Effector memory CD4-positive, alpha-beta T cell (primary cell): ENCODE measurements at places on chromosomes 7 and 10.

DNA sequence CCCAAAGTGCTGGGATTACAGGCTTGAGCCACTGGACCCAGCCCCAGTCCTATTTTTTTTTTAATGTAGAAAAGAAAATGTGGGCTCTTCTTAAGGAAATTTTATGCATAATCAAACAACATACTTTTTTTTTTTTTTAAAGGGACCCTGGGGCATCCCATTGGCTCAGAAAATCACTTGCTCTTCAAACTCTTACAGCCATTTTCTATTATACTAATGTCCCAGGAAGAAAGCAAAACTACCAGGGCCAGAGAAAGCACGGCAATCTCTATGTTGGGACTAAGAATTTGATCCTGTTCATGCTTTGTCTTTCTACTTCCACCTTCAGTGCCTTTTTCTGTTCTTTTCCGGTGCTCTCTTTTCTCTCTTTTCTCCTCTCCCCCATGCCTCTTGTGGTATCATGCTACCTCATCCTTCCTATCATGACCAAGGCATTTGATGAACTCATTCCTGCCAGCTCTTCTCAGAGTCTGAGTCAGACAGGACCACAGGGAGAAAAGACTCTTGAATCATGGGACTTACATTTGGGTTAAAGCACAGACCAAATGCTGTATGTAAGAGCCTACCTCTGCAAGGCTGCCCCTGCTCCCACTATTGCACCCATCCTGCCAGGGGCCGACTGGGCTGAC, 76.4 kb upstream of the CCNY start:
- DNase-seq, result no peak

- no peak for DNase-seq
These were observed 140.9 kb downstream of the BTAF1 start for GRCh38 chr10:92064506-92064905.

DNA sequence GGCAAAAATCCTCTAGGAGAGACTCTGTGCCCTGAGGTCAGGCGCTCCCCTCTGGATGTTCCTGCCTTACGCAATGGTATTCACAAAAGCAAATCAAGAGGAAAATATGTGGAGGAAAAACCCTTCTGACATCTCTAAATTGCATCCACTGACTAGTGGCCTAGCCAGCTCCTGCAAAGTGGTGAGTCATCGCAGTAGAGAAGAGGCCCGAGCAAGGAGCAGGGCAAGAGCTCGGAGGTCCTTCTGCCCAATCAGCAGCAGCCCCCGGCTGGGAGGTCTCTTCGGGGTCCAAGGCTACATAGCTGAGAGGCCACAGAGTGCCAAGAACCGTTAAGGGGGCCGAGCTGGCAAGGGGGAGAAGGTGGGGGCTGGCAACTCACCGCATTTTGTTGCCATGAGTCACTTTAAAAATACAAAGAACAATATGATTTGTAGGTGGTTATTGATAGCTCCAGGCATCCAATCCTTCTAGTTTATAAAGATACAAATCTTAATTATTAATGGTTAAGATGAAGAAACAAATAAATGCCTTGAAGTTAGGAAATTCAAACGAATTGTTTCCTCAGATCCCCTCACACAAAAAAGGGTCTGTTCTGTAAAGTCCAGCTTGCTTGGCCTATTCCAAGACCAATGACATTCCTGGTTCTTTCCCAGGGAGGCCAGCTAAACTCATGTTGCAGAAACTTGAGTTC, 161.6 kb downstream of the PKD1L1 start:
- DNase-seq, result no peak

GRCh38 chr7:50262446-50262845, 42.1 kb upstream of the IKZF1 start:
- no peak for DNase-seq

GRCh38 chr7:20330239-20330927, at the start of gene ITGB8:
ITGB8 (plus strand) TSS chr7:20330900; CDS start chr7:20331807, 907 bp downstream.
- no peak for DNase-seq

GRCh38 chr10:6232846-6233724, 30.4 kb downstream of the PFKFB3 start:
- DNase-seq, result no peak

DNA sequence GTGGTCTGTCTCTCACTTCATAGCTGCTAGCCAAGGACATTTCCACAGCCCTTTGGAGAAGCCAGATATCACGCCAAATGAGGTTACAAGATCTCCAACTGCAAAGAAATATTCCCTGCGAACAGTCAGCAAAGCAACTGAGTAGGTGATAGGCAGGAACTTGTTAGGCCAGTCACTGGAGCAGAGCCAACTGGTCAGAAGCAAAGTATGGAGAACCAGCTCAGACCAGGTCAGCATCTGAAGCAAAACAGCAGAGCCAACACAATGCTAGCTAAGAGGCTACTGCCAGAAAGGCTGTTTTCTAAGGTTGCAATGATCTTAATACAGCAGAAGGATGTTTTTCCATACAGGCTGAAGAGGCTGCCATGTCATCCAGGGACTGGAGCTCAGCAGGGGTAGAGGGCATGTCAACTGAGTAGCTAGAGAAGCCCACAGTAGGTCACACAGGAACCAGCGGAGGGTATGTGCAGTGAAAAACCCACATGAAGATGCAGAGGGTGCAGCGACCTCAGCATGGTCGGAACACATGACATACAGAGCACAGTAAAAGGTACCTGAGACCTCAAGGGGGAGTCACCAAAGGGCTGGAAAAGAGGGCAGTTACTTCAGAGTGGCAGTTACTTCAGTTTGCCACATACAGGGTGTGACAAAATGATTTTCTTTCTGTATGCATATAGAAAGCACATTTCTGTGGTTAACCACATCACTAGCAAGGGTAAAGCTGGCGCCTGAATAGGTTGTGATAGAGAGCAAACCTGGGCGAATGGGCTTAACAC, 8.9 kb downstream of the SEC31B start:
- peak; percentile 39 for DNase-seq

DNA sequence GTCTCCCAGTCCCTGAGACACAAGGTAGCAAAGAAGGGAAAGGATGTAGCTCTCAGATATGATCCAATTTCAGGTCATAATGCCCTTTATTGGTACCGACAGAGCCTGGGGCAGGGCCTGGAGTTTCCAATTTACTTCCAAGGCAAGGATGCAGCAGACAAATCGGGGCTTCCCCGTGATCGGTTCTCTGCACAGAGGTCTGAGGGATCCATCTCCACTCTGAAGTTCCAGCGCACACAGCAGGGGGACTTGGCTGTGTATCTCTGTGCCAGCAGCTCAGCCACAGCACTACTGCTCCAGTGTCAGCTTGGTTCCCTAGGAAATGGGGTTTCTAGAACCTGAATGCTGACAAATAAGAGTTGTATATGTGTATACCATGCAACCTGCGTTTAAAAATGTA, 74.6 kb upstream of the PRSS58 start:
- no peak for DNase-seq

DNA sequence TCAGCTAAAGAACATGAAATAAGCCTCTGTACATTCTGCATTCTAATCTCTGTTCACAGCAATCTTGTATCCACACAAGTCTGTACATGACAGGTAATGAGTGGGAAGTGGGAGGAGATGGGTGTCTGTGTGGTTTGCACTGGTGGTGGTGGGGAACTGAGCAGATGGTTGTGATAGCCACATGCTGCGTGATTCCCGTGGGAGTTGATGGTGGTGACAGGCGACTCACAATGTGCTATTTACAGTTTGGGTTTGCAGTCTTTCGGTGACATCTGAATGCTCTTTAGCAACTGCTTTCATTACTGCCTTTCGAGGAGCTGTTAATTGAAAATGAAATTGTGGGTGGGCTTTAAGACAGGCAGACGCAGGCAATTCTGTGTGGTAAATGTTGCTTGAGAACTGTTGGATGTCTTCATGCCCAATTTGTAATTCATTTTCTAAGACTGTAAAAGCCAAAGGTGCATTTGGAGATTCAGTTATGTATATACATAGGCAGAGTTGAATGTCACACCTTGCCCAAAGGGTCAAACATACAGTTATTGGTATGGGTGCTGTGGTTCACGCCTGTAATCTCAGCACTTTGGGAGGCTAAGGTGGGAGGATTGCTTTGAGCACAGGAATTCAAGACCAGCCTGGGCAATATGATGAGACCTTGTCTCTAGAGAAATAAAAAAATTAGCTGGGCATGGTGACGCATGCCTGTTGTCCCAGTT, 308.2 kb downstream of the AUTS2 start:
- no peak for DNase-seq

DNA sequence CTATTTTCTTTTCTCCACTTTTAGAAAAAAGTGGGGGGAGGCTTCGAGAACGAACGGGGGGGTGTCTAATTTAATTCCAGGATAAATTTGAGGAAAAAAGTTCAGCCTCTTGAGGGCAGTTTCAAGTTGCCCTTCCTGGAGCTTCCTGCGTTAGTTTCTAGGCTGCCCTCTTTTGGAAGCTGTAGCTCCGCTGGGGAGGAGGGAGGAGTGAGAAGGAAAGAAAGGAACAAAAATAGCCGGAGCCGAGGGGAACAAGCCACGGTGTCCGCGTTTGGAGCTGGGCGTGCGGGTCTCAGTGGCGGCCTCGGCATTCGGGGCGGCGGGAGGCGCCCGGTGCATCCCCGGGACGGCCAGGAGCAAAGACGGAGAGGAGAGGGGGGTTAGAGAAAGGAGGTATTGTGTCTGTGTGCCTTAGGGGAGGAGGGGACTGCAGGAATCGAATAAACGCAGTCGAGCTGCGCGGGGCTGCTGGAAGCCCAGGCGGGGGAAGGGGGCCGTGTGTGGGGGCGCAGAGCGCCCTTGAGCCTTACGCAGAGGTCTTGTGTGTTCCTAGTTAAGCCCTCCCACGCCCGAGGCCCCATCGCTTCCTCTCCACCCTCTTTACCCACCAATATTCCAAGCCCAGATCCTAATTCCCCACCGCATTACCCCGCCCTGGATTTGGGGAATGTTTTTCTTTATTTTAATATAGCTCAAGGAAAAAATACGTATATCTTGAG, 2.0 kb upstream of the TNRC18 start:
- DNase-seq, result no peak

GRCh38 chr10:114767986-114768821, 53.4 kb upstream of the FHIP2A start:
- no peak for DNase-seq

GRCh38 chr7:122790591-122790990, 87.9 kb upstream of the RNF148 start:
- DNase-seq, result no peak

DNA sequence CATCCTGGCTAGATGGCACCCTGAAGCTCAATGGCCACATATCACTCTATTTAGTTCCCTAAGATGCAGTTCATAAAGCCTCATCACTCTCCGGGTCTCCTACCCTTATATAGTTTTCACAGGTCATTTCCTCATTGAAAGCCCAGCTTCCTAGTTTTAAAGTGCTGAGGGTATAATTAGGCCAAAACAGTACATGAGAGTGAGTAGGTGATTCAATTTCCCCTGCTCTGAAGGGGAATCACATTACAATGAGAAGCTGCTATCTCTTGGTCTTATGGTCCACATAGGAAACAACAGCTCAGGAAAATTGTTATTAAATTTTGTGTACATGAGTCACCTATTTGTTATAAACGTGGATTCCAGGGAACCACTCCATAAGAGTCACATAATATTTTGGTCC, 162.0 kb downstream of the SEMA3E start:
- no peak for DNase-seq

DNA sequence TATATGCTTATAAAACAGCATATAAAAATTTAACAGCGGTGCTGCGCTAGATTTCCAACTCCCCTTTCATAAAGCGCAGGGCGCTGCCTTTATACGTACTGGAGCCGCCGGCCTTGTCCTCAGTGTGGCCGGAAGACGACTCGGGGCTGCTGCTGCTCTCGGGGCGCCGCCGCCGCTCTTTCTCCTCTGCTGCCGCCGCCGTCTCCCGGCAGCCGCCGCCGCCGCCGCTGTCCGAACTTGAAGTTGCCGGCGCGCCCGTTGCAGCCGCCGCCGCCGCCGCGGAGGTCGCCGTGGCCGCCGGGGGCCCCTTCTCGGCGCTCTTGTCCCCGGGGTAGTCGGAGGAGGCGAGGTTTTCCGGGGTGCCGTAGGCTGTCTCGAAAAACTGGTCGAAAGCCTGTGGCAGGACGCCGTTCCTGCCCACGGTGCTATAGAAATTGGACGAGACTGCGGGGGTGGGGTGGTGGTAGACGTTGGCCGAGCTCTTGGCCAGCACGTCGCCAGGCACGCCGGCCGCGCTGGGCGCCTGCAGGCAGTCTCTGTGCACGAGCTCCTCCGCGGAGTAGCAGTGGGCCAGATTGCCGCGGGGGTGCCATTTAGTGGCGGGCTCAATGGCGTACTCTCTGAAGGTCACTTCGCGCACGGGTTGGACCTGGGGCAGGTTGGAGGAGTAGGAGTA, 557 bp downstream of the HOXA11 start:
- DNase-seq, result no peak

DNA sequence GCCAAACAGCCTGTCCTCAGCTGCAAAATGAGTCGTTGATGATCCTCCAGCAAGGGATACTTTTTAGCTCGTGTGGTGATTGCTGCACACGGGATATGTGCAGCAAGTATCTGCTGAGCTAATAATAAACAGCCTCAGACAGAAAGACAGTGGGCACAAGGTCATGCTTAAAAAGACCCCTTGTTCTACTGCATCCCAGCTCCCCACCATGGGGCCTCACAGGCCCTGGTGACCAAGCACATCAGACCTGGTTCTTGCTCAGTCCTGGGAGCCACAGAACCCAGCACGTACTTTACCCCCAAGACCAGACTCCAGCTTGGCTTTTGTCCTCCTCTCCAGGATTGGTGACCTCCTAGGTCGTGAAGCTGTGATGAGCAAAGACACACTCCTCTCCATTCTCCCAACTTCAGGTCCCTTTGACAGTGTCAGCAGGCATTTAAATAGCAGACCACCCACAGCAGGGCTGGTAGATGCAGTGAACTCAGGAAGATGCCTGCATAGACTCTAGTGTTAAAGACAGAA, 50.5 kb downstream of the EGFR start:
- DNase-seq, result no peak
